ENCODE measurements at places on chromosomes 5 and 9. TPM values are rescaled to one million over a fixed set of nuclear protein-coding genes. Genes with fewer than 3 reads are reported as not detected.

GRCh38 chr9:88706193-88707113 lies 171.5 kb downstream of the NXNL2 start:
- no peak for DNase-seq

DNA sequence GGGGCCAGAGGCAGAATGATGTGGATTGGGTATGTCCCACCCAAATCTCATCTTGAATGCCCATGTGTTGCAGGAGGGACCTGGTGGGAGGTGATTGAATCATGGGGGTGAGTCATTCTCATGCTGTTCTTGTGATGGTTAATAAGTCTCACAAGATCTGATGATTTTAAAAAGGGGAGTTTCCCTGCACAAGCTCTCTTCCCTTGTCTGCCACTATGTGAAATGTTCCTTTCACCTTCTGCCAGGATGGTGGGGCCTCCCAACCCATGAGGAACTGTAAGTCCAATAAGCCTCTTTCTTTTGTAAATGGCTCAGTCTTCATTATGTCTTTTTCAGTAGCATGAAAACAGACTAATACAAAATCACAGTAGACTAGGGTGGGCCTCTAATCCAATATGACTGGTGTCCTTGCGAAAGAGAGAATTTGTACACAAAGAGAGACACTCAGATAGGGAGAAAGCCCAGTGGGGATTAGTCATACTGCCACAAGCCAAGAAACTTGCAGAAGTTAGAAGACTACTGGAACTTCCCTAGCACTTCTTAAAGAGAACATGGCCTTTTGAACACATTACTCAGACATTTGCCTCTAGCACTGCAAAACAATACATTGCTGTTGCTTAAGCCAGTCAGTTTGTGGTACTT lies 68.4 kb downstream of the ANXA1 start:
- DNase-seq, result no peak

Gene GRXCR2
- total RNA-seq, result not detected

Gene PLGRKT
- total RNA-seq, result 67.1 TPM

Gene MLANA
- not detected for total RNA-seq
